ENCODE measurements at places on chromosomes 12 and 14.

DNA sequence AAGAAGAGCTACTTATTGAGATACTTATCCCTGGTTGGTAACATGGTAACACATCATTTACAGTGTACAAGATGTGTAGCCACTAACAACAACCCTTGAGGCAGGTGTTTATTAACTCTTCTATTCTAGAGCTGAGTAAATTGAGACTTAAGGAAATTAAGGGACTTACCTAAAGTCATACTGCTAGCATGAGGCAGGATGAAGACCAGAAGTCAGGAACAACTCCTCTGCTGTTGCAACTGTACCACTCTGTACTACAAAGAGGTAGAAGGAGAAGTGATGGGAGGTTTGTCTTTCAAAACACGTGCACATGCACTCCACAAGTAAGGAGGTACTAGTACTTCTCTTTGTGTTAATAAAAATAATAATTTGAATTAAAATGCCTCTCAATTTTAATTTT lies 79.9 kb downstream of the LLPH start:
- DNase-seq: no peak

DNA sequence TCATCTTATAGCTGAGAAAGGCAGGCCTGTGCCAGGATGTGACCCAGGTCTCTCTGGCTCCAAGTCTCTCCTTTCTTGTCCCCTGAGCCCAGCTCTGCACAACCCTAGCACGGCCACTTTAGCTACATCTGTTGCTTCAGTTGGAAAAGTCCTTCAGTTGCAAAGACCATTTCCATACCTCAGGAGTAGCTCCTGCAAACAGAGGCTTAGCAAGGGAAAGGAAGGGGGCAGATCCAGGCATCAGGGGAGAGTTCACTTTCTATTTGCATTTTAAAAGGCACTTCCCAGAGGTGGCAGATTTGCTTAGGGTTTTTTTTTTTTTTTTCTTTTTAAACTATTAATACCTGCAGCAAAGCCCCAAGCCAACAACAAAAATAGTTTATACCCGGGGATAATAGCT lies 3.0 kb upstream of the PITPNM2 start:
- no peak for DNase-seq

GRCh38 chr12:53413485-53414204 lies 10.0 kb upstream of the AMHR2 start:
- no peak for DNase-seq

- no peak for DNase-seq
Observed at GRCh38 chr12:2944401-2945047, 14.7 kb upstream of the TEAD4 start.

- DNase-seq: no peak
Observed at GRCh38 chr14:92792885-92793284, 1.2 kb upstream of the GOLGA5 start.

All from pulmonary artery endothelial cell (primary cell).